RPMI7951 (cell line): ENCODE measurements at places on chromosomes 13 and 19.

DNA sequence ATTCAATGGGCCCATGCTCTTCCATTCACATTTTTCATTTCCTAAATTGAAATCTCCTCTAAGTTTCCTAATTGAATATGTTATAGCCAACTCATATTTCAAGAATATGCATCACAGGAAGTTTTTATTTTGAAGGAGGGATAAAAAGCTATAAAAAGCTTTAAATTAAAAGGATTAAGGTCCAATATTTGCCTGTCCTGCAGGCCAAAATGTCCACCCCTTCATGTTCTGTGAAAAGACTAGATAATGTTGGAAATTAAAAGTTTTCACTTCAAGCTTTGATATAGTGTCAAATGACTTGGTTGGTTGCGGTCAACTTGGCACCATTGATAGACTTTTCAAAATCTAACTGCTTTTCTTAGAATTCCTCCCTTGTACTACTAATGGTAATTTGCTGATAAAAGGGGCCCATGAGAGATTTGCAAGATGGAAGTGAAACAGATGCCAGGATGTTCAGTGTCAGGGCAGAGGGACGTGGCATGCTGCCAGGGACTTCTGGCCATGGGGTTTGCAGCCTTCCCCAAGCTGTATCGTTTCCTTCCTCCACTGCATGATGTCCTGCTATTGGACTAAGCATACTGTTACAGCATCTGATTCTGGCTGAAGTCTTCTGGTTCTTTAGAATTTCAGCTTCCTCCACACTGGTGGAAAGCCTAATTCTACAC lies 547.3 kb upstream of the MIR17HG start:
- DNase-seq, result peak; percentile 12

GRCh38 chr13:94607939-94608338 lies 6.3 kb downstream of the GPR180 start:
- DNase-seq, result no peak

- no peak for DNase-seq
Measured at GRCh38 chr19:8206147-8207087, 2.8 kb upstream of the CERS4 start.

- DNase-seq, result peak; percentile 35
Measured at GRCh38 chr13:49540552-49540951, 44.8 kb downstream of the PHF11 start.

- peak; percentile 63 for DNase-seq
Measured at GRCh38 chr13:42875475-42876269, 94.3 kb downstream of the FAM216B start.

DNA sequence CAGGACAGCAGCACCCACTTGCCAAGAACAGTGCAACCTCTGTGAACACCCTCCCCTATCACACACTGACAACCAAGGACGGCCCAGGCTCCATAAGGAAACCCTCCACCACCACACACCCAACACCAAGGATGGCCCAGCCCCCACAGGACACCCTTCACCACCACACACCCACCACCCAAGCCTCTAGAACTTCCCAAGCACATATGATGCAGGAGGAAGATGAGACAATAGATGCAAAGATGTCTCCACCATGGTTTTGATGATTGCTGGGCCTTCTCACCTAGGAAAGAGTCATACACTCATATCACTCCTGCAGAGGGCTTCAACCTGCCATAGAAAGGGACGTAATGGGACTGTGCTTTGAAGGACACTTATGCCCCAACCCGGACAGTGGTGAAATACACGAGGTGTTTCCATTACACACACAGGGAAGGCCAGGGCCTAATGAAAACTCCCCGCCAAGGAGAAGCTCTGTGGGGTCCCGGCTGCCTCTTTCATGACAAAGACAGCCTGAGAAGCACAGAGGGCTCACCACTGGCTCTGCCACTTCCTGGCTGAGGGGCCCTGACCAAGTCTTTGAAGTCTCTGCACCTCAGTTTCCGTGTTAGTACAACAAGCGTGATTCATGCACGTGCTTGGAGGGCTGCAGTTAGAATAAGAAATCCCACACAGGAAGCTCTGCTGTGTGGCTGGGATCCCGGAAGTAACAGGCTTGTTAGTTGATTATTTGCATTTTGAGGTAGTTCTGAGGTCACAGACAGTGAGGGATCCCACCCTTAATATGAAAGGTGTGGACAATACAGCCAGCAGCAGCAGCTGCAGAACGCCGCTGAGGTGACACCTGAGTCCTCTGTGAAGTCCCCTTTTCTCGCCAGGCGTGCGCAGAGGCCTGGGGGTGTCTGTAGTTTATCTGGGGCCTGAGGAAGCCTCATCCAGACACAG lies 61.9 kb upstream of the ATP12A start:
- DNase-seq, result no peak

DNA sequence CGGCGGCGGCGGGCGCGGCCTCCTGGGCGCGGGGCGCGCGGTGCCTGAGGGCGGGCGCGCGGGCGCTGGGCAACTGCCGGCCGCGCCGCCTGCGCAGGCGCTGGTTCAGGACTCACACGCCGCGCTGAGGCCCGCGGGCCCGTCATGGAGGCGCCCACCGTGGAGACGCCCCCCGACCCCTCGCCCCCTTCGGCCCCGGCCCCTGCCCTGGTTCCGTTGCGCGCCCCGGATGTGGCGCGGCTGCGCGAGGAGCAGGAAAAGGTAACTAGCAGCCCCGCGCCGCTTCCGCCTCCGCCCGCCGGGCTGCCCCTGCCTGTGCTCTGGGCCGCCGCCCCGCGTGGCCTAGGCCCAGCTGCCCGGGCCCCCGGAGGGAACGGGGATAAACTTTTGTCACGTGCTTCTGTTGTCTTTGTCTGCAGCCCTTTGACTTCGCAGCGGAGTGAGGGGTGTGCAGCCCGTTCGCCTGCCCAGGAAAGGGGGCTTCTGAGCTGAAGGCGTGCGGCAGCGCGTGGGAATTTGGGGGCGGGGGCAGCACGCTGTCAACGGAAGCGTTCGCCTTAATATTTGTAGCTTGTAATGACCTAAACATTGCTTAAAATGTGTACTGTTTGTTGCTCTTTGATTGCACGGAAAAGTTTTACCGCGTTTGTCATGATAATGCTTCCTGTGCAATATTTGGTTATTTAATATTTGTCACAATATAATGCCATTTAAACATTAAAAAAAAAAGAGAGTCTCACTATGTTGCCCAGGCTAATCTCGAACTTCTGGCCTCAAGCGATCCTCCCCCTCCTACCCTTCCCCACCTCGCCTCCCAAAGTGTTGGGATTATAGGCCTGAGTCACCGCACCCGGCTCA lies 594 bp downstream of the URI1 start:
- DNase-seq, result peak; percentile 54

DNA sequence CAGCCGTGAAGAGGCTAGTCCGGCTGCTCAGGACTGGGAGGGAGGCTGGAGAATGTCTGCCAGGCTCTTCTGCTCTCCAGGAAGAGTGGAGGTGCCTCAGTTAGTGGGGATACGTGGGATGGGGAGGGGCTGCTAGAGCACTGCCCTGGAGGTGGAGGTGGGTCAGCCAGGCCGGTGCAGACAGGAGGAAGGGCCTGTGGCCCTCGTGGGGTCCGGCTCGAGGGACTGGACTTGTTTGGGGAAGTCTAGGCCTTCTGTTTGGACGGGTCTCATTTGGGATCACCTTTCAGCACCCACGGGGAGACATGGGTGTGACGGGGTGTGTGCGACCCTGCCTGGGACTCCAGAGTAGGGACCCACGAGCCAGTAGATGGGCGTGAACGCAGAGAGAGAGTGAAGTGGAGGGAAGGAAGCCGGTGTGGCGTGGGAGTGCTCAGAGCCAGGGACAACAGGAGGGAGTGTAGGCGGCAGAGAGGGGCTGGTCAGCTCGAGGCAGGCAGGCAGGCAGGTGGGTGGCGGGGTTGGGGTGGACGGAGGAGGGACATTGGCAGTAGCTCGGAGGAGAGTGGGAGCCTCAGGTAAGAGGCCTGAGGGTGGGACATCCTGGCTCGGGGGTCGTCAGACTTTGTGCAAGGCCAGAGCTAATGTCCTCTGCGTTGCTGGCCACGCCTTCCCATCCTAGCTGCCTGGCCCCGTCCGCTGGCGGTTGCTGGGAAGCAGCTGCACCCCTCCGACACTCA lies 11.5 kb downstream of the EPN1 start:
- DNase-seq, result no peak

- DNase-seq, result no peak
Measured at GRCh38 chr19:6099599-6099998, 10.7 kb downstream of the RFX2 start.

DNA sequence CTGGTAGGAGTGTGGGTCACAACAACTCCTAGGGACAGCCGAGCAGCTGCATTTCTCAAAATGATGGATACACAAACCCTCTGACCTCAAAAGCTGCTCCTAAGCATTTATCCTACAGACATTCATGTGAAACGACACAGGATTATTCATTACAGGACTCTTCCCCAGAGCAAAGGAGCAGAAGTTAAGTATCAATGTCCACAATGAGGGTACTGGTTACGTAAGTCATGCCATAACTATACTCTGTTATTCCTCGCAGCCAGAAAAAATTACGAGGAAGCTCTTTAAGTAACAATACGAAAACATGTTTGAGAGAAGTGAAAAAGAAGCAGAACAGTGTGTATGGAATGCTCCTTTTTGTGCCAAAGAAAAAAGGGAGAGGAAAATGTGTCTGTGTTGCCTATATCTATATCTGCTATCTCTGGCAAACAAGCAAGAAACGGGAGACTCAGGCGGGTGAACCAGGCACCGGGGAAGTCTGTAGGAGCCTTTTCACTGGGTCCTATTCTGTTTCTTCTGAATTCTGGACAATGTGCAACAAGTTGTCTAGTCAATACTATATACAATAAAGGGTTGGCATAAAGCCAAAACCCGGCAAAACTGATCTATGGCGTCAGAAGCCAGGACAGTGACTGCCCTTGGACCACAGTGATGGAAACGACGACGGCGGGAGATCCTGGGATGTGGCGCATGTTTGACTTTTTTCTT lies 1.3 kb downstream of the ISOC2 start:
- DNase-seq, result no peak

DNA sequence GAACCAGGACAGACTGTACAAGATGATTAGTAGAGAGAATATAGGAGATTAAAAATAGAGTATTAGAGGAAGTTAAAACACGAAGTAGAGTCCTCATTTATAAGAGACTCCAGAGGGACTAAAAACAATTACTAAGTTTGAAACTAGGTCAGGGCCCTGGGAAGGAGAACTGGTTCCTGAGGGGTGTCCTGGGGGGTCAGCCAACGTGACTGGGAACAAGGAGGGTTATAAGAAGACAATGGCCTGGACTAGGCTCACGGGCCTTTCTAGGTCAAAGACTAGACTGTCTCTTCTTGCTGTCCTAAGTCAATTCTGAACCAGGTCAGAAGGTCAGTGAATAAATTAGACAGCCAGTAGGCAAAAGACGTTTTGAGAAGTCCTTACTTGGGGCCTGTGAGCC lies 165.3 kb downstream of the IER2 start:
- no peak for DNase-seq

DNA sequence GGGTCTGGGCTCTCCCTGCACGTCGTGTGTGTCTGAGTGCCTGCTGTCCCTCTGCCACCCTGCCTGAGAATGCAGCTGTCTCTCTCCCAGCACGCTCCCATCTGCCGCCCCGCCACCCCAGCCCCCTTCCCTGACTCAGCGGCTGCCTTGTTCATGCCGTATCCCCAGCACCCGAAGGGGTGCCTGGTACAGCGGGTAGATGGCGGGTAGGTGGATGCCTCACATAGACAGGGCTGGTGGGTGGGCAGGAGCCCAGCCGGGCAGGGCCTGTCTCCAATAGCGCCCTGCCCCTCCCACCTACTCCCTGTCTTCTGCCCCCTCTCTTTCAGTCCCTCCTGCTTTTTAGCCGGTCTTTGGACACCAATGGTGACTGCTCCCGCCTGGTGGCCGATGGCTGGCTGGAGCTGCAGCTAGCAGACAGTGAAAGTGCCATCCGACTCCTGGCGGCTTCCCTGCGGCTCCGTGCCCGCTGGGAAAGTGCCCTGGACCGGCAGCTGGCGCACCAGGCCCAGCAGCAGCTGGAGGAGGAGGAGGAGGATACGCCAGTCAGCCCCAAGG lies 30.3 kb downstream of the DHX34 start:
- no peak for DNase-seq

GRCh38 chr19:19575411-19575810 lies 37.3 kb downstream of the CILP2 start:
- DNase-seq, result no peak

DNA sequence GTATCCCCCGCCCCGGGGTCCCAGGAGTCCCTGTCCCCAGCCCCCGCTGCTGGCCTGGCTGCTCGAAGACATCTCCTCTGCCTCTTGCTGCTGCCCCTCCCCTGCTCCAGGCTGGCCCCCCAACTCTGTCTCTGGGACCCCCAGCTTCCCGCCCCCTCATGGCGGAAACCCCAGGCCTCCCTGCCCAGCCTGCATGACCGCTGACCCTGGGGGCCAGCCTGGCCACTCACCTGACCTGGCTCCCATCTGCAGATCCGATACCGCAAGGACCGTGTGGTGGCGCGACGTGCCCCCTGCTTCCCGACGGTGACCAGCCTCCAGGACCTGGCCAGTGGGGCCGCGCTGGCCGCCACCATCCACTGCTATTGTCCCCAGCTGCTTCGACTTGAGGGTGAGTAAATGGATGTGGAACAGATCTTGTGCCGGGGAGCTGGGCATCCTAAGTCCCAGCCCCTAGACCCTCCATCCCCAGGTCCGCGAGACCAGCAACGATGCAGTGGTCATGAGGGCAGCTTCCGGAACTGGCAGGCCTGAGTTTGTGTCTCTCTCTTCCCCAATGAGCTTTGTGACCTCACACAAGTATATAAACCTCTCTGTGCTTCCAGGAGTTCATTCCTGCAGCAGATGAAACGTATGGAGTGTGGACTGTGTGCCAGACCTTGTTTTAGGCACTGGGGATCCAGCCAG lies 12.4 kb downstream of the CAMSAP3 start:
- no peak for DNase-seq

GRCh38 chr13:88761145-88761544 lies 1090.0 kb downstream of the SLITRK5 start:
- no peak for DNase-seq

GRCh38 chr13:113815151-113816058 lies 48.5 kb downstream of the GAS6 start:
- DNase-seq, result no peak

DNA sequence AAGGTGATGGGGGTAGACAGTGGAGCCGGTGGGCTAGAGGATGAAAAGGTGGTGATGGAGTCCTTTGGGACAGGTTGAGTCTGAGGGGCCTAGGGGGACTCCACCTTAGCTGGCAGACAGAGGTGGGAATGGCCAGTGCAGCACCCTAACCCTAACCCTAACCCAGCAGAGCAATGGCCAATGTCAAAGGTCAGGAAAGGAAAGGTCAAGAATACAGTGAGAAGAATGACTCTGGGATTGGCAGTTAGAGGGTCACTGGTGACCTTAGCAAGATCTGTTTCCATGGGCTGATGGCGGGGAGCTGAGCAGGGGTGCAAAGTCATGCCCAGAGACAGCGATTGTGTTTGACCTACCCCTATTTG lies 16.6 kb downstream of the GNA15 start:
- DNase-seq, result no peak

- DNase-seq, result no peak
Measured at GRCh38 chr19:41708481-41708880, at the start of gene CEACAM5. TSS of gene CEACAM5 (plus strand) at chr19:41708626. CDS start at chr19:41708732, 106 bp downstream.
